Stimulated activated CD4-positive, alpha-beta T cell treated with anti-CD3 and anti-CD28 coated beads, Interleukin-1b, Interleukin-23, amount 100 ng/mL, for 1 hour (primary cell): ENCODE measurements at places on chromosomes 16 and 17.

- no peak for DNase-seq
These were observed 23.9 kb upstream of the HEATR6 start for GRCh38 chr17:60102632-60103096.

GRCh38 chr17:5355421-5356129, 63.9 kb downstream of the NUP88 start:
- DNase-seq: no peak

DNA sequence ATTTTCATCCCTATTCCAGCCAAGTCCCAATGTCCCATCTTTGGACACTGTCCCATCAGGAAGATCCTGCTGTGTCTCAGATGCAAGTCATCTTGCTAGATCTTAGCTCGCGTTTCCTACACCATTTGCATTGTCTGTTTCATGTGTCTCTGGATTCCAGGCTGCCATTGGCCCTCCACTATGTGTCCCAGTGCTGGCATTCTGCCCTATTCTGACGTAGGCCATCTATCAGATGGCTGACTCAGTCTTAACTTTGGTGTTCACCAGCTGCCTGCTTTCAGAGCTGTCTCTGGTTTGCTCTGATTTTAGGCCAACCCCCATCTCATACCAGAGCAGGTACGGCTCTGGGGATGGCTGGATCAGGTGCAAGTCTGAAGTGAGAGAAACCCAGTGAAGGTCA, 300.9 kb upstream of the ASIC2 start:
- no peak for DNase-seq

GRCh38 chr16:11034481-11034931, 90.1 kb downstream of the CLEC16A start:
- no peak for DNase-seq

GRCh38 chr16:82460766-82461165, 166.0 kb upstream of the CDH13 start:
- DNase-seq: no peak

- DNase-seq: no peak
These were observed 440.6 kb upstream of the DYNLRB2 start for GRCh38 chr16:80100186-80100585.

GRCh38 chr16:50058091-50058771, 7.5 kb upstream of the HEATR3 start:
- DNase-seq: no peak
